WTC11 (cell line): ENCODE measurements at places on chromosomes 6 and 20. TPM values are rescaled to one million over a fixed set of nuclear protein-coding genes. Genes with fewer than 3 reads are reported as not detected.
A peak's percentile ranks its signal among the peaks of the same experiment; 100 is the strongest.

DNA sequence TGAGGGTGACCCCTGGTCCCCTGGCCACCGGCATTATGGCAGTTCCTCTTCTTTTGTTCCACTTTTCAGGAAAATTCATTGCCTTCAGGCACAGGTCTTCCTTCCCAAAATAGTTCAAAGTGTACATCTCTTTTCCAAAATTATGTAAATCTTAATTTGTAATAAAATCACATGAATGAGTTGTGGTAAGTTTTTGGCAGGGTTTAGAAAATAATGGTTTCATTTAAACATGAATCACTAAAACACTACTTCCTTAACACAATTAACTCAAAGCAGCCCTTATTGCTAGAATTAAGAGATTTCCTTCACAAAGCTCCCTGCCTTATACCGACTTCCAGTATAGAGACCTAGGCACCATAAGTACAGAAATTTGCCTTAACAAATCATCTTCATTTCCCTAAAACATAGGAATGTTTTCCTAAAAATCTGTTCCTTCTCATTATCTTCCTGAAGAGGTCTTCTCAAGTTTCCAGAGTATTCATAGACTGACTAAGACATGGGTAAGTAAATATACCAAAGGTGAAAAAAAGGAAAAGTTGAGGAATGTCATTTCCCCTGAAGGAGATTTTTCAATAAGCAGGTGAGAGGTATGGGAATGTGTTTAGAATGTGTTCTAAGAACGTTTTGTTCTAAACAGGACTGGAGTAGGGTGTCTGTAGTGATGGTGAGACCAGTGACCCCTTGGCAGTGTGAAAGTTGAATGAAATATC, 148.2 kb upstream of the CITED2 start:
- DNase-seq, result no peak
- H3K27me3 ChIP-seq, result no peaks in the 10 kb centered on the region
- no peak overlapping the region for H3K27ac ChIP-seq
- H3K4me3 ChIP-seq, result no peak overlapping the region

GRCh38 chr6:160252073-160252813, 6.4 kb downstream of the SLC22A2 start:
- no peaks in the 10 kb centered on the region for H3K27me3 ChIP-seq
- 0 out of 2 replicates have a peak overlapping the region, but pooled peaks have one; percentile 60 for H3K27ac ChIP-seq
- no peak for DNase-seq
- H3K4me1 ChIP-seq, result peaks cover 71% of the 10 kb centered on the region
- peaks cover 9% of the 10 kb centered on the region; the same call in 1 of the 2 replicates for H3K36me3 ChIP-seq
- H3K4me3 ChIP-seq, result no peak overlapping the region

DNA sequence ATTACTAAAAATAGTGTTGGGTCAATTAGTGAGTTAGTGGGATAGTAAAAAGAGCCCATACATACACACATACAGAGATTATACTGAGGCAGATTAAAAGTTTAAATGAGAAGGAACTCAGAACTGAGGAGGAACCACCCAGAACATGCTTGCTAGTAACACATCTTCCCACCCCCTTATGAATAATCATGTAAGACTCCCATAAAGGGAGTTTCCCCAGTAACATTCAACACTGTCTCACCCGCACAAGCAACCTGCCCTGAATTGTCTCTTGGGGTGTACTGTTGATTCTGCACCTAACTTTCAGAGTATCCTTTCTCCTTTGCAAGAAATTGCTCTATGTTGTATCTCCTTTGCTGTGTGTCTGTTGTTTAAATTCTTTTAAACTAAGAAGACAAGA, 11.1 kb upstream of the HLA-DQB2 start:
- H3K27me3 ChIP-seq, result peaks cover 10% of the 10 kb centered on the region; the same call in 1 of the 2 replicates
- no peak for DNase-seq
- no peaks in the 10 kb centered on the region; the same call in 1 of the 2 replicates for H3K36me3 ChIP-seq
- no peak overlapping the region for H3K4me3 ChIP-seq
- H3K4me1 ChIP-seq, result no peaks in the 10 kb centered on the region
- no peak overlapping the region for H3K27ac ChIP-seq

DNA sequence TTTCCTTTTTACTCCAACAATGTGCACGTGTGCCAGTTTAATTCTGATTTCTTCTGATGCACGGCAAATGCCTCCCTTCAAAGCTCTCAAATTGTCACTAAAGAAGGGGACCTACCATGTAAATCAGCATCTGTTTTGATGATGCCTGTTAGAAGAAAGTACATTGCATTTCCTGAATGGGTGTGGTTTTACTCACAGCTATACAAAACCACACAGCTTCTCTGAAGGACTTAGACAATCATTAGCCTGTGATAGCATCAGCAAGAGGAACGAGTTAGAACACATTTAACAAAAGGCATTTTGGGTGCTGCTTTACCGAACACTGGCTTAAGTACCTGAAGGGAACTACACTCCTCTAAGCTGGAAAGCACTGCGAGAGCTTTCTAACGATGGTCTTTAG, 109.4 kb downstream of the ATXN1 start:
- no peaks in the 10 kb centered on the region for H3K27me3 ChIP-seq
- no peak for DNase-seq
- no peaks in the 10 kb centered on the region for H3K4me1 ChIP-seq
- H3K27ac ChIP-seq, result no peak overlapping the region

DNA sequence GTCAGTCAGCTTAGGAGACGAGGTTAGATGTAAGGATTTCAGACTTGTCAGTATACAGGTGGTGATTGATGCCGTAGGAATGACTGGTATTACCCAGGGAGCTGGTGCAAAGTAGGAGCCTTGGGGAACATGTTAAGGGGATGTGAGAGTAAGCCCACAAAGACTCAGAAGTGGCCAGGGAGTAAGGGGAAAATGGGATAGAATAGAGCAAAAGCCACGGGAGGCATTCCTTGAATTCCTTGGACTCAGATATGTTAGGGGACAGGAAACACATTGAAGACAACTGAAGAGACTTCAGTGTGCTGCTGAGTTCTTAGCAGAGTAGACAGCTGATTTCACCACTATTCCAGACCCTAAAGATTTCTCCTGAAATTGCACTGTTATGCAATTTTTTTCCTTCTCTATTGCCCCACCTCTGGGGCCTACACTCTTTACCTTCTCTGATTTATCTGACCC, 1.2 kb upstream of the ACAT2 start:
- H3K27ac ChIP-seq, result peak overlapping the region; percentile 96
- peaks cover 52% of the 10 kb centered on the region for H3K36me3 ChIP-seq
- H3K4me3 ChIP-seq, result peak overlapping the region; percentile 79
- peaks cover 34% of the 10 kb centered on the region for H3K4me1 ChIP-seq

Gene LPA
- total RNA-seq, result 0.60 to 0.66 TPM (median 0.61 TPM) in 3 replicates

Gene FAM184A
- 13.3 to 19.2 TPM (median 16.2 TPM) in 3 replicates for total RNA-seq

Gene SMPDL3A
- total RNA-seq, result 2.0 to 2.8 TPM (median 2.1 TPM) in 3 replicates
